Glomerular endothelial cell (primary cell): ENCODE measurements at places on chromosomes 6 and 20. TPM values are rescaled to one million over a fixed set of nuclear protein-coding genes. Genes with fewer than 3 reads are reported as not detected.

- DNase-seq, result no peak
These were observed 1324.9 kb downstream of the HACE1 start for GRCh38 chr6:103534814-103535213.

DNA sequence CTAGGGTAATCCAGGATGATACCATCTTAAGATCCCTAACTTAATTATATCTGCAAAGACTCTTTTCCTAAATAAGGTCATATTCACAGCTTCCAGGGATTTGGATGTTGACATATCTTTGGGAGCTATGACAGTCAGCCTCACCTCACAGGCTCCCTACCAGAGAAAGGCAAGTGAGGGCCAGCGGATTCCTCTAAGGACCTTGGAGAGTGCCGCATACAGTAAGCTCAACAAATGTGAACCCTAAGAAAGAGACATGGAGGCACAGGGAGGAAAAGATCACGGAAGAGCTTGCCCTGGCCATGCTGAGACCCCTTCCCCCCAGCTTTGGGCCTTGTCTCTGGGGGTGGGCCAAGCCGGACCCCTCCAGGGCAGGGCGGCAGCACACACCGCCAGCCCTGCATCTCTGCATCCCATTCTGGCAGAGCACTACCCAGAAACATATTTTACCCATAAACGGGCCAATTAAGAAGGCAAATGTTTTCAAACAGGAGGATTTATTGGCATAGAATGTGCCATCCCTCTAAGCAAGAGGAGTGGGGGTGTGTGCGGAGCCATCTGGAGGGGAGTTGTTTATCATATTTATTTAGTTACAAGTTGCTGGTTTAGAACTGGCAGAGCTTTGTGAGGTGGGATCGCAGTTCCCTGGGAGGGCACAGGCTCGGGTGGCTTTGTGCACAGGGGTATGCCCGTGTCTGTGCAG is 55.4 kb downstream of the CHMP4B start:
- DNase-seq, result no peak

Gene ERMARD
- total RNA-seq, result 9.5 and 14.1 TPM in 2 replicates

Gene GPX5
- not detected in 2 replicates for total RNA-seq

DNA sequence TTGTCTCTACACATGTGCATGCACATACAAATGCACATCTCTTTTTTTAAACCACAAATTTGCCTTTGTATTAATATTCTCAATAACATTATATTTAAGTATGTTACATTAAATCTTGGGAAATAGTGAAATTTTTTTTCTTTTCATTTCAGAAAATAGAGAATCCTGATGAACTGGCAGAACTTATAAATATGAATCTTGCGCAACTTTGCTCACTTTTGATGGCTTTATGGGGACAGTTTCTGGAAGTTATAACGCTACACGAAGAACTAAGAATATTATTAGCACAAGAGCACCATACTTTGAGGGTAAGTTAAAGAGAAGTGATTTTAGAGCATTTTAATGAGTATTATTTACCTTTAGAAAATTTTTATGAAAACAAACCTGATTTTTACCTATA is 64.2 kb upstream of the SDHAF4 start:
- no peak for DNase-seq

Gene SH3BGRL2
- total RNA-seq, result 16.2 and 19.2 TPM in 2 replicates

DNA sequence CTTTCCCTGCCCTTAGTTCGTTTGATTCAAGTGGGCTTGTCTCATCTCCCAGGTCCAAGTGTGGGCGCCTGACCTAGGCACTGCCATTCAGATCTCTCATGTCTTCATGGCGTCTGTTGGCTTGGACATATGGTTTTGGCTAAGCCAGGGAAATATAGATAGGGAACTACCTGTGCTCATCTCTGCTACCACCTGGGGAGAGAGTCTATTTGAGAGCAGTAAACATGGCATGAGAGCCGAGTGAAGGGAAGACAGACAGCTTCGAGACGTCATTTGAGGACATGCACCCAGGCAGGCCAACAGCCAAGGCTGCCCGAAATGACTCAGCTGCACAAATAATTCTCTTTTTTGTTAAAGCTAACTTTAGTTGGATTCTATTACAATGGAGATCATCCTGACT is 370.7 kb upstream of the AGPAT4 start:
- no peak for DNase-seq

- DNase-seq, result no peak
These were observed 23.8 kb downstream of the NRSN1 start for GRCh38 chr6:24149836-24150235.

- no peak for DNase-seq
These were observed 2.5 kb downstream of the OVOL2 start for GRCh38 chr20:18055261-18055660.

Gene HTR1B
- total RNA-seq, result 0.58 and 3.4 TPM in 2 replicates

Gene STX11
- 9.3 and 16.0 TPM in 2 replicates for total RNA-seq

Gene AIF1
- total RNA-seq, result not detected in 2 replicates
